ENCODE measurements at places on chromosomes 6 and 20. TPM values are rescaled to one million over a fixed set of nuclear protein-coding genes. Genes with fewer than 3 reads are reported as not detected.

ABHD16B gene
- total RNA-seq: not detected

GRCh38 chr6:25253351-25253750 is 25.8 kb upstream of the CARMIL1 start:
- H3K4me3 ChIP-seq: no peak overlapping the region
- DNase-seq: no peak

DNA sequence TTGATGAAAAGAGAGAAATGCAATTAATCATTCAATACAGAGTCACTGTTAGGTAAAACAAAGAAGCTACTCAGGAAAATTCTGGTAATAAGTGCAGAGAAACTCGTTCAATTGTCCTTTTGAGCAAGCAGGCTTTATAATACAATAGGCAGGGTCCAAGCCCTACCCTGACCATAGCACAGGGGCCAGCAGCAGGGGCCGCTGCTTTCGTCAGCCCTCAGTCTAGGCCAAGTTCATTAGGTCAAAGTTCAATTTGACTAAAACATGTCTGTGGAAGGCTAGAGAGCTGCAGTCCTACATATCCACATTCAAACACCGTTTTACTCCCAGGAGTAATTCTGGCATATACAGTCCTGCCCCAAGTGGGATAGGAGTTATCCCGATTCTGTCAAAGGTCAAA is 94.6 kb downstream of the BCAS1 start:
- H3K27me3 ChIP-seq: no peaks in the 10 kb centered on the region
- no peak overlapping the region for H3K27ac ChIP-seq
- no peaks in the 10 kb centered on the region for H3K36me3 ChIP-seq
- DNase-seq: no peak
- no peaks in the 10 kb centered on the region for H3K4me1 ChIP-seq

TPX2 gene
- total RNA-seq: 5.4 TPM

DNA sequence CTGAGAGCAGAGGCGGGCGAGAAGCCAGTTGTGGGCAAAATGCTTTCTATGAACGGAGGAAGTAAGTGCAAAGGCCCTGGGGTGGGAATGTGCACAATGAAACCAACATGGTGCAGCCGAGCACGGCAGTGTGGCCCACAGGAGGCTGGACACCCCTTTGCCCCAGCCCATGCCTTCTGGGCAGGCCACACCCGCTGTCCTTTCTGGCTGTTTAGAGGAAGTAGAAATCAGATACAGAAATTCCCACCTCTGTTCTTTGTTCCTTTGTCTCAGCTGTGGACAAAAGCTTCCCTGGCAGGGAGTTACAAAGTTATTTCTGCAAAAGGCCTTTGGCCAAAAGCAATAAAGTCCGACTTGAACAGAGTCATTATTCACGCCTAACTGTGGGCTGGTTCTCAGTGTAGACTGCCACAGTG is 11.9 kb downstream of the SULF2 start:
- H3K4me1 ChIP-seq: no peaks in the 10 kb centered on the region
- H3K4me3 ChIP-seq: no peak overlapping the region
- no peak for DNase-seq
- H3K27ac ChIP-seq: no peak overlapping the region

All from CD4-positive, CD25-positive, alpha-beta regulatory T cell (primary cell).